DND-41 (cell line): ENCODE measurements at places on chromosomes 3 and 15.
A peak's percentile ranks its signal among the peaks of the same experiment; 100 is the strongest.

GRCh38 chr3:98817547-98818041, 54.5 kb downstream of the ST3GAL6 start:
- no peak for DNase-seq

- no peak for DNase-seq
These were observed 1.8 kb downstream of the CLASP2 start for GRCh38 chr3:33716227-33716626.

DNA sequence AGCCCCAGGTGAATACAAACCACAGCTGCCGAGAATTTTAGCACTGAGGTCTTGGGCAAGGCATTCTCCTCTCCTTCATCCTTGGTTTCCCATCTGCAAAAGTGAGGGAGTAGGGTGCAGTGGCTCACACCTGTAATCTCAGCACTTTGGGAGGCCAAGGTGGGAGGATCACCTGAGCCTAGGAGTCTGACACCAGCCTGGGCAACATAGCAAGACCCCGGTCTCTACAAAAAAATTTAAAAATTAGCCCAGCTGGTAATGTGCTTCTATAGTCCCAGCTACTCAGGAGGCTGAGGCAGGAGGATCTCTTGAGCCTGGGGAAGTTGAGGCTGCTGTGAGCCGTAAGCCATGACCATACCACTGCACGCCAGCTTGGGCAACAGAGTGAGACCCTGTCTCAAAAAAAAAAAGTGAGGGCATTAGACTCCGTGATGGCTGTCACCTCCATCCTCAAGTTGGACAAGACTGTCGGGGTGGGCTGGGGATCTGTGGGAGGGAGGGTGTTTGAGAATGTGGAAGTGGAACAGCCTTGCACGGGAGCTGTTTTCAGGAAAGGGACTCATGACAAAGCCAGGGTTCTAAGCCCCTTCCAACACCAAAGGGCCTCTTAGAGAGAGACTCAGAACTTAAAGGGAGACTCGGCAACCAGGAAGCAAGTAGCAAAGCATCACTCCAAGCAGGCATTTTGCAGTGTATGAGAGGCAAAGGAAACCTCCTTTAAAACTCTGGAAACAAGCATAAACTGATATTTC, 46.0 kb upstream of the FURIN start:
- no peak for DNase-seq

GRCh38 chr15:61031532-61031931, 197.6 kb downstream of the RORA start:
- no peak for DNase-seq

GRCh38 chr3:108099244-108099643, 8.4 kb upstream of the CD47 start:
- no peak for DNase-seq

- DNase-seq = no peak
These were observed 61.1 kb downstream of the AMOTL2 start for GRCh38 chr3:134312873-134313846.

DNA sequence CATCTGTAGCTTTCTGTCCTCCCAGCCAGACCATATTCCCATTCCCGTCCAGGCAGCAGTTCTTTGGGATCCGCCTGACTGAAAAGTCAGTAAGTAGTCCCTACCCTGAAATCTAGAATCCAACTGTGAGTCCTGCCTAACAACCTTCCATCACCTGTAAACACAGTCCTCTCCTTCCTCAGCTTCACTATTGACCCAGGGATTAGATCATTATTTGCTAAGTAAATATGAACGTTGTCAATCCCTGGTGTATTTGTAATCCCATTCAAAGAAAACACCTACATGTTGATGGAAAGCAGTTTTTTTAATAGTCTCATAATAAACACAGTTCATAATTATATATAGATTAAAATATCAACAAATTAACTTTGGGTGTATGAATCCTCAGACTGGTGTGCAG, 732 bp downstream of the SAXO2 start:
- DNase-seq = no peak

DNA sequence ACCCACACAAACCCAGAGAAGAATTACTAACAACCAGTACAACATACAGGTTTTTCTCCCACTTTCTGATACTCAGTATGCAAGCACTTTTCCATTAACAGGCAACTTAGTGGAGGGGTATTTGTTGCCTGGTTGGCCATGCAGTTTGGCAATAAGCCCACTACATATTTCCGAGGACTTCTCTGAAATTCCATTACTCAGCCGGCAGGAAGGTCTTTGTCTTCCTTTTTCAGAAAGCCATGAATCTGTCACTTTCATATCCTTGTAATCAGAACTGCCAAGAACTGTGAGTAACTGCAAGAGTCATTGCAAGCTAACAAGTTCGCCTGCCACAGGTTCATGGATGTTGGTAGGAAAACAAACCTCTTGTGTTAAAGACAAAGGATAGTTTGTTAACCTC, 422.3 kb upstream of the ROBO1 start:
- no peak for DNase-seq

- DNase-seq = no peak
These were observed 35.2 kb downstream of the RNF13 start for GRCh38 chr3:149848238-149848637.

GRCh38 chr3:64331605-64332004, 106.3 kb upstream of the PRICKLE2 start:
- no peak for DNase-seq

DNA sequence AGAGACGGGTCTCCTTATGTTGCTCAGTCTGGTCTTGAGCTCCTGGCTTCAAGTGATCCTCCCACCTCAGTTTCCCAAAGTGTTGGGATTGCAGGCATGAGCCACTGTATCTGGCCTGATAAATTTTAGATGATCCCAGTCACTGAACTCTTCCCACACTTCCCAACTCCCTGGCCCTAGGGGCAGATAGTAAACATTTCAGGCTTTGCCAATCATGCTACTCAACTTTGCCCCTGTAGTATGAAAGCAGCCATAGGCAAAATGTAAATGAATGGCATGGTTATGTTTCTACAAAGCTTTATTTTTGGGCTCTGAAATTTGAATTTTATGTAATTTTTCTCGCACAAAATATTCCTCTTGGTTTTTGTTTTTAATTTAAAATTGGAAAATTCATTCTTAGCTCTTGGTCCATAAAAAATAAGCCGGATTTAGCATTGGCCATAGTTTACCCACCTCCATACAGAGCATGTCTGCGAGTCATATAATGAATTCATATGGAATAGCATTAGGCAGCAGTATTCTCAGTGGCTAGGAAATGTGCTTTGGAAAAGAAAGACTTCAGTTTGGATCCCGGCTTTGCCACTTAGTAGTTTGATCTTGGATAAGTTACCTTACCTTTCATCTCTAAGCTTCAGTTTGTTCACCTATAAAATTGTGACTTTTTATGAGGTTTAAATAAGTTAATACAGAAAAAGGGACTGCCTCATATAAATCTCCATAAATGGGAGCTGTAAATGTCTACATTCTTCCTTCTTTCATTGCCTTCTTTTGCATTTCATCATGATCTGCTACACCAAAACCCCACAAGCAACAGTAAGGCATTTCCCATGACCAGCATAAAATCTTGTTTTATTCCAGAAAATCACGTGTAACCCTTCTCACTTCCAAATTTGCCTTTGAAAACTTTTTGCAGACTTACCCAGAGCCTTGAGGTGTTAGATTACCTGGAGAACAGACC, 360.3 kb upstream of the TPM1 start:
- no peak for DNase-seq

- DNase-seq = no peak
These were observed 300.0 kb downstream of the CADM2 start for GRCh38 chr3:85258819-85259218.

DNA sequence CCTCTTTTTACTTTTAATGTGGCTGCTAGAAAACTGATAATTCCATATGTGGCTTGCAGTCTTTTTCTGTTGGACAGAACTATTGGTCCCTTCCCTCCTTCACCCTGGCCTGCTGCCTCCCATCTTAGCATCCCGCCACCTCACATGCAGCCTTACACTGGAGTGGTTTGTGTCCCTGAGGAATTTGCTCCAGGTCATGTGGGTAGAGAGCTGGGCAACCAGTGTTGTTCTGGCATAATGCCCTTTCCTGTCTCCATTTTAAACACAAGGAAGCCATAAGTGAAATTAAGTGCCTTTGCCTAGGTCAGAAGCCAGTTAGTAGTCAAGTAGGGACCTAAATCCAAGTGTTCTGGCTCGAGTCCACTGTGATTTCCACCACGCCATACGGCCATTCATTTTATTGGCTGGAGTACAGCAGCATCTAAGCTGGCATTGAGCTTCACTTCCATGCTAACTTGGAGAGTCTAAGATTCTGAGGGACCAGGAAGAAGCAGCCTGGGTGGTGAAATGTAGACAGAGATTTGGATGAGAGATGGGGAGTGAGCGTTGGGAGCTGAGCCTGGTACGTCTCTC, 46.0 kb upstream of the PLXNA1 start:
- DNase-seq = no peak

DNA sequence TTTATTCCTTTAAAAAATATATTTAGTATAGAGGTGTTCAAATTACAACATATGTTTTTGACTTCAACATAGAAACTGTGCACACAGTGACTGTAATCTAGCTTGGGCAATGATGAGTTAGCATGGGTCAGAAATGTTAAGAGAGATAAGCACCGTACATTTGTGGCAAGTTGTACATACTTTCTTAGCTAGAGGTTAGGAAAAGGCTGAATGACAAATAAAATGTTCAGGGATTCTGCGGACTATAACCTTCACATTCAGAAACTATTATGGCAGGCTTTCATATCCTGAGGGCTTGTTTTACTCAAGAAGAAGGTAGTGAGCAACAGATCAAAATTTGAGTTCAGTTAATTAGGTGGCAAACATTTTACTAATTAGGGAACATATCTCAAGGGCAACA, 379.7 kb upstream of the EPHA6 start:
- no peak for DNase-seq

GRCh38 chr3:32424581-32425250, 33.1 kb downstream of the CMTM7 start:
- peak; percentile 52 for DNase-seq

GRCh38 chr3:51948016-51948580, 5.9 kb downstream of the PARP3 start:
- DNase-seq = no peak

GRCh38 chr3:39327053-39327745, 2.3 kb upstream of the CCR8 start:
- no peak for DNase-seq

DNA sequence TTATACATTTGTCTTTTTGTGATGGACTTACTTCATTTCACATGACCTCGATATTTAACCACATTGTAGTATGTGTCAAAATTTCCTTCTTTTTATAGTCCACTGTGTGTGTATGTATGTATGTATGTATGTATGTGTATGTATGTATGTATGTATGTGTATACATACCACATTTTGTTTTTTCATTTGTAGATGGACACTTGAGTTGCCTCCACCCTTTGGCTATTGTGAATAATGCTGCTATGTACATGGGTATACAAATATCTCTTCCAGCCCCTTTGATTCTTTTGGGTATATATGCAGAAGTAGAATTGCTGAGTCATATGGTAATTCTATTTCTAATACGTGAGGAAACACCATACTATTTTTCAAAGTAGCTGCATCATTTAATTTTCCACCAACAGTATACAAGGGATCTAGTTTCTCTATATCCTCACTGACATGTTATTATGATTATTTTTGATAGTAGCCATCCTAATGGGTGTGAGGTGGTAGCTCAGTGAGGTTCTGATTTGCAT, 228.2 kb downstream of the OPA1 start:
- no peak for DNase-seq

DNA sequence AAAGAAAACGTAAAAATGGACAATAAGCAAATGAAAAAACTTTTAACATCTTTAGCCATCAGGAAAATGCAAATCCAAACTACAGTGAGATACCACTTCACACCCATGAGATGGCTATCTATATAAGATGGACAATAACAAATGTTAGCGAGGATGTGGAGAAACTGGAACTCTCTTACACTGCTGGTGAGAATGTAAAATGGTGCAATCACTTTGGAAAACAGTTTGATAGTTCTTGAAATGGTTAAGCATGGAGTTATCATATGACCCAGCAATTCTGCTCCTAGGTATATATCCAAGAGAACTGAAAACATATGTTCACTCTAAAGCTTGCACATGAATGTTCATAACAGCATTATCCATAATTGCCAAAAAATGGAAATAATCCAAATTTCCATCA, 21.3 kb upstream of the TEX9 start:
- DNase-seq = no peak

- DNase-seq = no peak
These were observed 10.9 kb downstream of the SEMA7A start for GRCh38 chr15:74422652-74423430.

GRCh38 chr3:171695426-171695825, 114.9 kb downstream of the PLD1 start:
- DNase-seq = no peak

DNA sequence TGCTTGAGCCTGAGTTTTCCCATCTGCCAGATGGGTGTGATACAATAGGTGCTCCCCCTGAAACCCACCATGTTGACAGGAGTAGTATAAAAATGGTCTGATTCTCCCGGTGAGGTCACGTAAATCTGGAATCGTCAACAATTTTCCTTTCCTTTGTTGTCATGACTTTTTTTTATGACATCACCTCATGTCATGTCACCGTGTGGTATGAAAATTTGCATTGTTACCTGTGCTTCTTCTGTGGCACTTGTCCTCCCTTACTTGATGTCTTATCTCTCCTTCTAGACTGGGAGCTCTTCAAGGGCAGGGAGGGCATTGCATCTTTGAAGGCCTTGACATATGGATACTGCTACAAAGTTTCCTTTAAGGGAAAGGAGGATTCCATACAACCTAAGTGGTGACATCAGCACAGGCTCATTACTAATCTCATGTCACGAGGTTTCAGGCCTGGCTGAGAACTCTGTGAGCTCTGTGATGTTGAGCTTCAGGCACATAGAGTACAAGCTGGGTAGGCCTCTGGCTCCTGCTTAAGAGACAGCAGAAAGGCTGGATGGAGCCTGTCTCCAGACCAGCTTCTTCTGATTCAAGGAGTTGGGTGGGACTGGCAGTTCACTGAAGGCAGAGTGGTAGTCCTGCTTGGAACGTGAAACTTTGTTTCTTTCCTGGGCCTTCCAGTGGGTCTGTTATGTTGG, 66.3 kb downstream of the LPP start:
- no peak for DNase-seq

GRCh38 chr15:87477737-87478686, 778.5 kb downstream of the NTRK3 start:
- no peak for DNase-seq

DNA sequence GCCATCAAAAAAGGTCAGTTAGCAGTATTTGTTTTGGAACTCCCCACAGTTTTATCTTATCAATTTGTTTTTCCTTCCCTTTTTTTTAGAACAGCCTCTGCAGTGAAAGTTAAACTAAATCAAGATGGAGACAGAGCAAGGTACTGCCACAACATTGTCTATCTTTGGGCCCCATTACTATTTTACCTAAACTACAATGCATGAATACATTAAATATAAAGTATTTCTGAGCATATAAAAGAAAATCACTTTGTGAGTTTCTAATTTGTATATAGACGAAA, 139.5 kb downstream of the MEIS2 start:
- DNase-seq = no peak
